ENCODE measurements at places on chromosomes 1 and 21.

DNA sequence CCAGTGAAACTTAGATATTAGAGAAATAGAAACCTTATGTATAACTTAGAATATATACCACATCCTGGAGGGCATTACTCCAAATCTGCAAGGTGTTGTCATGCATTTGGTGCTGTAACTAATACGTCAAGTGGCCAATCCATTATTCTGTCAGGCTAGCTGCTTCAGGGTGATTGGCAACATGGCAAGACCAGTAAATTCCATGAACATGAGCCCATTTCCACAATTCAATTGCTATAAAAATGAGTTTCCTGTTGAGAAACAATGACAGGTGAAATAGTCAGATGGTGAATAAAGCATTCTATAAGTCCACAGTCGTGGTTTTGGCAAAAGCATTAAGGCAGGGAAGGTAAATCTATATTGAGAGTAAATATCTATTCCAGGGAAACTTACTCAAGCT lies 566.0 kb downstream of the ADGRL2 start:
- DNase-seq: no peak

DNA sequence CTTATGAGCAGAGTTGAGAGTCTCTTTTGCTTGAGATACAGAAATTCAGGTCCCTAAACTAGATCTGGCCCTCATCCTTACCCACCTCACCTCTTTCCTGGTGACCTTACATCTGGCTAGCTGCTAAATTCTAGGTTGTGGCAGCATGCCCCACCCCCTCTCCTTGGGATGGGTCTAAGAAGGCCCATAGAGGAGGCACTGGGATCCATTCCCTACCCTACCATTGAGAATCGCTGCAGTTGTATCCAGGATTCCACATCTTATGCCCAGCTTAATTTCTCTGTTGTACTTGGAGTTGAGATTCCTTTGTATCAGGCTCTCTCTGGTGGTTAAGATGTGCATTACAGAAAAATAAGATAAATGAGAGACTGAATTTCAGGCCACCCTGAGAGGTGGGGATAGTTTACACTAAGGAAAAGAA lies 9.5 kb upstream of the TMEM39B start:
- DNase-seq: no peak

DNA sequence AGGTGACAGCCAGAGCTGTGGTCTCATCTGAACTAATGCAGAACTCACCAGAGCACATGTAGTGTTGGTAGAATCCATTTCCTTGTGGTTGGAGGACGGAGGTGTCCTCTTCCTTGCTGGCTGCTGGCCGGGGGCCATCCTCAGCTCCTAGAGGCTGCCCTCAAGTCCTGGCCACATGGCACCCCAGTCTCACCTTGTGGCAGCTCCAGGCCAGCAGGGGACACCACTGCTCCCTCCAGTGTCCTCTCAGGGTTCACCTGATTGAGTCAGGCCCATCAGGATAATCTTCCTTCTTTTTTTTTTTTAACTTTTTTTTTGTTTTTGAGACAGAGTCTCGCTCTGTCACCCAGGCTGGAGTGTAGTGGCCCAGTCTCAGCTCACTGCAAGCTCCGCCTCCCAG lies 2.9 kb downstream of the KCNE1 start:
- no peak for DNase-seq

DNA sequence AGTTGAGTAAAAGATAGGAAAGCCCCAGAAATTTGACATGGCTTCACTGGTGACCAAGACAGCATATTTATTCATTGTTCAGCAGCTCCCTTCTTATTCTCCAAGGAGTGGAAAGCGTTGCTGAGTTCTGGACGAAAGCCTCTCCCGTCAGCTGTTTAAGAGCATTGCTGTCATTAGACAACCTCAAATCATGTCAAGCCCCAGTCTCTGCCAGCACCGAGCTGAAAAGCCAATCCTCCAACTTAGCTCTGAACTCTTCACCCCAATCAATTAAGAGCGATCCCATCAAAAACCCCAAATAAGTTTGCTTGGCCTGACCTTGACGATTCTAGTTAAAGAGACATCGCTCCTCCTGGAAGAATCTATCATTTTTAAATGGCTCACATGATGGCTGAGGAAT lies 110.8 kb downstream of the PLPP3 start:
- DNase-seq: no peak

DNA sequence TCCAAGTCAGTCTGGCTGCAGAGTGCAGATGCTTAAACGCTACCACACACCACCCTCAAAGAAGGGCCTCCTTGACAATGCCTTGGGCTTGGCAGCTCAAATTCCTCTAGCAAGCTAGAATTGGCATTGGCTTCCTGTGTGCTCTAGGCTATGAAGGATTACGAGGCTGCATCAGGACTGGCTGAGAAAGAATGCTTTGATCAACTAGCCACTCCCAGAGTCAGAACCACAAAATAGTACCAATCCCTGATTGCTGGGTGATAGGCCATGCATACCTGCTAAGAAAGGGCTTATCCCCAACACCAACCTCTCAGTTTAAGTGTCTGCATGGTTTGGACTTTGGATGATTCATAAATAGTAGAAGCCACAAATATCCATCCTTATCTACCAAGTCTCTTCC lies 504.9 kb downstream of the OMA1 start:
- DNase-seq: no peak

DNA sequence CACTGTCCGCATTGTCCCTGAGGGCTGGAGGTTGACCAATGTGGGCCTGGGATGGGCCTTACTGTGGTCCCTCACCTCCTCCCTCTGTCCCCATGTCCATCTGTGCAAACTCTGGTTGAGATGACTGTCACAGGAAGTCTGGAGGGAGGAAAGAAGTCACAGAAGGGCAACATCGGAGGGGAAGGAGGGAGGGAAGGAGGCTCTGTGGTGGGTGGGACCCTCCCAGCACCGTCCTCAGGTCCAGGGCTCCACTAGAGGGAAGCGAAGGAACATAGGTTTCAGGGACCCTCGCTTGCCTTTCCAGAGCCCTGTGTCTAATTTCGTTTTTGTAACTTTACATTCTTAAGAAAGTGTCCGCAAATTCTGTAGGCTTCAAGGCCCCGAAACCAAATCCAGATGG lies 111.3 kb upstream of the SLC44A3 start:
- DNase-seq: no peak

DNA sequence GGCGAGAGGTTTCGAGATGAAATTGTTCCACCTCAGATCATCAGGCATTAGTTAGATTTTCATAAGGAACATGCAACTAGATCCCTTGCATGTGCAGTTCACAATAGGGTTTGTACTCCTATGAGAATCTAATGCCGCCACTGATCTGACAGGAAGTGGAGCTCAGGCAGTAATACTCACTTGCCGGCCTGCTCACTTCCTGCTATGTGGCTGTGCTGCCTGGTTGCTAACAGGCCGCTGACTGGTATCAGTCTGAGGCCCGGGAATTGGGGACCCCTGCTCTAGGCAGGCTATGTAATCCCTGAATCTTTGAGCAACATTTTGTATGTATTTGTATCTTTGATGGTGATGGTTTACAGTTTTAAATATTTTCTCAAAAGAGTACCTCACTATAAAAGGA lies 32.5 kb downstream of the XKR8 start:
- DNase-seq: no peak

DNA sequence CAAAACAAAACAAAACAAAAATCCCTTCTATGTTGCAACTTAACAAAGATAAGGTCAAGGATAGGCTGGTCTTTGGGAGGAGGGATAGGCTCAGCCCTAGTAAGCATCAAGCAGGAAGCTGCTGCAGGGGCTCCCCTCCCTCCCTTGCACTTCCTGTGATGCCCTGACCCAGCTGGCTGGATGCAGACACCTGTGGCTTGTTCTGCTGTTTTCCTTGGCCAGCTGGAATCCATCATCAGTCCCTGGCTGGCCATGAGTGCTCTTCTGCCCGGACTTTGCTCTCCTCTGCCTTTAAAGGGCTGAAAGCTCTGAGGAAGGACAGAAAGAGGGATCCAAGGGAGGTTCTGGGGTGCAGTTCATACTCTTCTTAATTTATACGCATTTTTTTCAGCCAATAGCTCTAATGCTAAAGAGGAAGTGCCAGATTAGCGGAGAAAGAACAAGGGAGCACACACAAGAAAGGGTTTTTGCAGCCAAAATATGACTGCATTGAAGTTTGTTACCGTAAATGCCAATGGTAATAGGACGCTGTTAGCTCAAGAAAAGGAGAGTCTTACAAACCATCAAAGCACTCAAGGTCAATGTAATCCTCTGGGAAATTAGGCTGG lies 19.9 kb upstream of the UBE2U start:
- DNase-seq: no peak
